ENCODE measurements at places on chromosomes 16 and 17.

DNA sequence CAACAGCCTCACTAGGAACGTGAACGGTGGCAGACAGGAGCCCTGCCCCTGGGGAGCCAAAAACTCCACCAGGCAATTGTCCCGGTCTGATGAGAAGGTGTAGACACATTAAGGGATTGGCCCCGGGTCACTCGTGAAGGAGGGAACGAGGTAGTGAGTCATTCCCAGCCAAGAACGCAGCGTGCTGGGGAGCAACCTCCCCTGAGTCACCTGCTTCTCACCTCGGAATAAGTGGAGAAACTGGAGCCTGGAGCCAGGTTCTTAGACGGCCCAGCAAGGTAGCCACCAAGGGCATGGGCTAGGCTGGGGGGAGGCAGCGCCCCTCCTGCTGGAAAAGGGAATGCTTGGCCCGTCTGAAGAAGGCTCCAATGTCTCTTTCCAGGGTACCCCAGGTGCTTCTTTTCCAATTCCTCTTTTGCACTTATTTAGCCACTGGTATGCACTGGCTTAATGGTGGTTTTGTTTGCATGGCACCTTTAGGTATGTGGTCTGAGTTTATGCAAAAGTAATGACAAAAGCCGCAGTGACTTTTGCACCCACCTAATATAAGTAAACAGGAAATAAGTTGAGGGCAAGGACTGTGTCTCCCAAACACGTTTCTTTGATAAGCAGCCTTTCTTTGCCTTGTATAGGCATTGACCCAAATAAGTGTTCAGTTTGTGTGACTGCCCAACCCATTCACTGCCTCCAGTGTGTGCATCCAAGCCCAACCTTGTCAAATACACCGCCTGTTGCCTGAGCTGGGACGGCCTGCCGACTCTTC is 1.8 kb upstream of the HELZ start:
- H3K27ac ChIP-seq, result no peak overlapping the region
- DNase-seq, result no peak
- H3K4me1 ChIP-seq, result peaks cover 2% of the 10 kb centered on the region
- H3K36me3 ChIP-seq, result no peaks in the 10 kb centered on the region
- H3K27me3 ChIP-seq, result no peaks in the 10 kb centered on the region
- peak overlapping the region; percentile 98 for H3K4me3 ChIP-seq

DNA sequence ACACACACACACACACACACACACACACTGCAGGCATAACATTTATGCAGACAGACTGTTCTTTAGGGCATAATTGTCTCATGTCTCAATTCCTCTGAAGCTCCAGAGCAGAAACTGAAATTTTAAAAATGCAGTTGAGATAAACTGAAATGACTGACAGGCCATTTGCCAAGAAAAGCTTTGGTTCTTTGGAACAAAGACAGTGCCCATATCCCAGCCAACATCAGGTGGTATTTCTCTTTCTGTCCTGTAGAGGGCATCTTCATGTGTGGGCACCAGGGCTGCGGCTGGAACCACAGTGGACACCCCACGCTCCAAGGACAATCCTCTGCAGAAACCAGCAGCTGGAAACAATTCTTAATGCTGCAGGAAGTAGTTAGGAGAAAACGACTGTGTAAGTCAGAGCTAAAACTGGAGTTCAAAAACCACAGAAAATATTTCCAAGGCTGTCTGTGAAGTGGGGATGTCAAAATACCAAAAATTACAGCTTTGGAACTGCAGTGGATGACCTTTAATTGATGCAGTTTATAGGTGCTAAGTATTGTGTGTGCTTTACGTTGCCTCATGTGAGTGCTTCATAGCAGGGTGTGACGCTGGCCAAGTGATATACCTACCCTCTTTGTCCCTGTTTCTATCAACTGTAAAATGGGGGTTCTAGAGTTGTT is 10.6 kb upstream of the MEFV start:
- peak overlapping the region; percentile 32 for H3K27ac ChIP-seq
- H3K27me3 ChIP-seq, result no peaks in the 10 kb centered on the region
- peaks cover 7% of the 10 kb centered on the region for H3K4me1 ChIP-seq
- no peak overlapping the region for H3K4me3 ChIP-seq
- DNase-seq, result no peak

DNA sequence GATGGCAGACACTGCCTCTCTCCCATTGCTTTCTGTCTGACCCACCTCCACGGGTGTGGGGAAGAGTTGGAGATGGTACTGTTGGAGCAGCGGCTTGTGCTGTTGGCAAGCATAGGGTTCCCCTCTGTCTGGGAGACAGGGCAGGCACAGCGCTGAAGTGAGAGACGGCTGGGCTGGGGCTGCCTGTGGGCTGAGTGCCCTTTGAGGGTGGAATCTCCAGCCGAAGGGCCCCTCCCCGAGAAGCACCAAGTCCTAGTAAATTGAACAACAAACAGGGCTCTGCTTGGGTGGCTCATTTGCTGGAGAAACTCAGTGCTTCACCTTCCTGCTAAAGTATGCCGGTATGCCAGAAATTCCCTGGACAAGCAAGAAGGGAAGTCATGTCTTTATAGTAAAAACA is 79.7 kb downstream of the KSR1 start:
- H3K4me3 ChIP-seq, result no peak overlapping the region
- DNase-seq, result no peak
- H3K27me3 ChIP-seq, result no peaks in the 10 kb centered on the region
- H3K36me3 ChIP-seq, result no peaks in the 10 kb centered on the region
- H3K27ac ChIP-seq, result no peak overlapping the region
- H3K4me1 ChIP-seq, result peaks cover 46% of the 10 kb centered on the region

GRCh38 chr17:1709403-1709951 is 700 bp downstream of the TLCD2 start:
- H3K27me3 ChIP-seq, result no peaks in the 10 kb centered on the region
- peak overlapping the region; percentile 91 for H3K4me3 ChIP-seq
- H3K27ac ChIP-seq, result no peak overlapping the region

GRCh38 chr16:28110479-28110878 is 47.0 kb upstream of the GSG1L start:
- H3K27me3 ChIP-seq, result no peaks in the 10 kb centered on the region
- no peak for DNase-seq
- no peak overlapping the region for H3K27ac ChIP-seq
- H3K4me1 ChIP-seq, result no peaks in the 10 kb centered on the region
- no peak overlapping the region for H3K4me3 ChIP-seq

- H3K27ac ChIP-seq, result peak overlapping the region; percentile 19
- no peak for DNase-seq
- no peak overlapping the region for H3K4me3 ChIP-seq
- peaks cover 5% of the 10 kb centered on the region for H3K36me3 ChIP-seq
Observed at GRCh38 chr17:51224402-51225262, 35.2 kb downstream of the MBTD1 start.

DNA sequence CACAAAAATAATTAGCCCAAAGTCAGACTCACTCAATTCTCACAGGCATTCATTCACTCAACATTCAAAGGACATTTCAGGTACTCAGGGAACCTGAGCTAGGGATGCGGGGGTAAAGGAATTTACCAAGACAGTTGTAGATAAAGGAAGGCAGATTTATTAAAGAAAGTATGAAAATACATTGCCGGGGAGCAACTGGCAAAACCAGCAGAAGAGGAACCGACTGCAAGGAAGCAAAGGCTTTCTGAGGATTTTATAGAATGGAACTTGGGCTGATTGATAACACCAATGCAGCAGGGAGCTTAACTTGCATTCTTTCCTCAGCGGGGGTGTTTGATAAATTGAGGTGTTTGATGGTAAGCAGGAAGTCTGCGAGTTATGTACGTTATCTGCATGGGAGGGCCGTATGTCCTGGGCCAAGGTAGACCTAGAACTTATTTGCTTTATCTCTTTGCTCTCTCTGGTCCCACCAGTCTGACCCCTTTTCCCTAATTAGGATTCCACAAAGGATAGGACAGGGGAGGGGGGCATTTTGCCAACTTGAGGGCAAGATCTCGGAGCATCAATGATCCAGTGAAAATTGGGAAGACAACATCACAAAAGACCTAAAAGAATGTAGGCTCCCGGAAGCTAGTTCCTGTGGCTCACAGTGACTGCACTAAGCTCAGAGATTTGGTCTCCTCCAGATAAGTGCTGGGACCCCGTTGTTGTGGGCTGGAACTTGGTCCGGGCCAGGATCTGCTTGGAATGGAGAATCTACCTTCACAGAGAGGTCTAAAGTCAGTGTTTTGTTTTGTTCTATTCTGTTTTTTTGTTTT is 5.8 kb upstream of the MT3 start:
- H3K4me1 ChIP-seq, result no peaks in the 10 kb centered on the region
- H3K4me3 ChIP-seq, result no peak overlapping the region
- no peaks in the 10 kb centered on the region for H3K36me3 ChIP-seq
- no peak overlapping the region for H3K27ac ChIP-seq
- peaks cover 6% of the 10 kb centered on the region for H3K27me3 ChIP-seq
- no peak for DNase-seq

GRCh38 chr17:75118307-75118706 is 8.5 kb downstream of the ARMC7 start:
- H3K27me3 ChIP-seq, result no peaks in the 10 kb centered on the region
- no peak overlapping the region for H3K27ac ChIP-seq
- H3K4me1 ChIP-seq, result peaks cover 16% of the 10 kb centered on the region
- no peak for DNase-seq
- peaks cover 3% of the 10 kb centered on the region for H3K36me3 ChIP-seq
- no peak overlapping the region for H3K4me3 ChIP-seq

DNA sequence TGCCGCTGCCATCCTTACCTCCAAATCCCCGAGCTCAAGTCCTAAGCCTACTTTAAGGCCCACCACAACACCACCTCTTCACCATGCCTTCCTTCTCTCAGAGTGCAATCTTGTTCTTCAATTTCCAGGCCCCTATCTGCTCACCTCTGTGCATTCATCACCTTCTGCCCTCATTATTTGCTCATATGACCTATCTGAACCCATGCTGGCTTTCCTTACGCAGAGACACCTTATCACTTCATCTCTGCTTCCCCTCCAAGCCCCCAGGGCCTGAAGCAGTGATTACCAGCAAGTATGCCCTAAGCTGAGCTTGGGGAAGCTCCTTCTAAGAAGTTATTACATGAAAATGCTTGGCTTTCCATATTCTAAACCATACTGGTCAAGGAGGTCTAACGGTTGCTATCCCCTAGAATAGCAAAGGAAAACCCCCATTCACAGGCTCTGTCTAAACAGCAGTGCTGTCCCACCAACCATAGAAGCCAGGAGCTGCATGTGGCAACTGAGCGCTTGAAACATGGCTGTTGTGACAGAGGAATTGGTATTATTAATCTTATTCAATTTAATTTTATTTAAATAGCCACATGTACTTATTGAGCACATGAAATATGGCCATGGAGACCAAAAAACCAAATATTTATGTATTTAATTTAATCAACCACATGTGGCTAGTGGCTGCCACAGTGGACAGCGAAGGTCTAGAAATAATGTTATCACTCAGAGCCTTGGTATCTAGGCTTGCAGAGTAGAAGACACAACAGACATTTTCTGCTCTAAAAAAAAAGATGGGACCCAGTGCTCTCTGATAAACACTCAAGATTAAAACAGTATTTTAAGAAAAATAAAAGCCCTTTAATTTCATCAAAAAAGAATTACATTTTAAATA is 13.9 kb downstream of the USP7 start:
- H3K27me3 ChIP-seq, result no peaks in the 10 kb centered on the region
- peaks cover 61% of the 10 kb centered on the region for H3K4me1 ChIP-seq
- no peaks in the 10 kb centered on the region for H3K36me3 ChIP-seq
- H3K4me3 ChIP-seq, result no peak overlapping the region
- H3K27ac ChIP-seq, result no peak overlapping the region
- no peak for DNase-seq

GRCh38 chr16:59696495-59696894 is 962.4 kb upstream of the GOT2 start:
- no peaks in the 10 kb centered on the region for H3K36me3 ChIP-seq
- no peak overlapping the region for H3K4me3 ChIP-seq
- no peak overlapping the region for H3K27ac ChIP-seq
- H3K27me3 ChIP-seq, result no peaks in the 10 kb centered on the region
- DNase-seq, result no peak
